ENCODE measurements at places on chromosomes 13 and 19.

DNA sequence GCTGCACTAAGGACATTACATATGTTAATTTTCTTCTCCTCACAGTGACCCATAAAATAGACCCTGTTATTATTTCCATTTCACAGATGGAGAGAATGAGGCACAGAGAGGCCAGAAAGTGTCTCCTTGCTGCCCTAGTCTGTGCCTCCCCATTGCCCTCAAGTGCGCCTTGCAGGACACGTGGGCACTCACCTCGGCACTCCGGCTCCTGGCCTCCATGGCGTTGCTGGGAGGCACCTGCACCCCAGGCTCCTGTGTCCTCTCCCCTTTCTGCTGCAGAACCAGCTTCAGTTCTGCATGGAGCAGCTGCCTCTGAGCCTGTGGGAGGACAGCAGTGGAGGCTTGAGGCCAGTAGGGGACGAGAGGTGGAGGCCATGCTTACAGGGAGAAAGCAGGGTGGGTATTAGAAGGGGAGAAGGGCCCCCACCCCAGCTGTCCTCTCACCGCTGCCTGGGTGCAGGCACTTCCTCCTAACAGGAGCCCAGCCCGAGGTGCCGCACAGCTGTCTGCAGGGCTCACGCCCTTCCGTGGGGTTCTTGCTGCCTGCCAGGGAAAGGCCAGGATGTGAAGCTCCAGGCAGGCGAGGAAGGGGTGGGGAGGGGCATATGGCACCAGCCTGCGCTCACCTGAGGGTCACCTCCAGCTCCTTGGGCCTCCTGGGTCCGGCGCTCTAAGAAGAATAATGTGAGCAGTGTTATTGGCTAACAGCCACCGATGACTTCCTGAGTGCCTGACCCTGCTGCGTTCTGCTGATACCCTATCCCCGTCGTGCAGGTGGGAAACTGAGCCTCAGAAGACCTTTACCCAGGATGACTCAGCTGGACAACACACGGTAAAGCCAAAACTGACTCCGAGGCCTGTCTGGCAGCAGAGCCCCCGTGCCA lies 5.2 kb downstream of the PRX start:
- DNase-seq, result no peak

DNA sequence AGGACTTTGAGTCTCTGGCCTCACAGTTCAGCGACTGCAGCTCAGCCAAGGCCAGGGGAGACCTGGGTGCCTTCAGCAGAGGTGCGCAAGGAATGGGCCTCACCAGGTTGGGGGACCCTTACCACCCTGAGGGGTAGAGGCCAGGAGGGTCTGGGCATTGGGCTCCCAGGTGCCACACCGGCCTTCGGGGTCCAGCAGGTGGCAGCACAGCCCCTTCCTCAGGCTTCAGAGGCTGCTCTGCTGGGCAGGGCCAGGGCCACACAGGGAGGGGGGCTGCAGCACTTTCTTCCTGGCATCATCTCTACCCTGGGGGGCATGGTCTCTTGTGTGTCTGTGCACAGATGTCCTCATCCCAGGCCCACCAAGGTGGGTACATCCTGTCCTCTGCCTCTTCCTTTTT lies 12.9 kb downstream of the PIN1 start:
- no peak for DNase-seq

GRCh38 chr19:48770266-48770665 lies 14.9 kb downstream of the FGF21 start:
- peak; percentile 26 for DNase-seq

- no peak for DNase-seq
Observed at GRCh38 chr19:18473003-18473705, 35.2 kb upstream of the ISYNA1 start.

DNA sequence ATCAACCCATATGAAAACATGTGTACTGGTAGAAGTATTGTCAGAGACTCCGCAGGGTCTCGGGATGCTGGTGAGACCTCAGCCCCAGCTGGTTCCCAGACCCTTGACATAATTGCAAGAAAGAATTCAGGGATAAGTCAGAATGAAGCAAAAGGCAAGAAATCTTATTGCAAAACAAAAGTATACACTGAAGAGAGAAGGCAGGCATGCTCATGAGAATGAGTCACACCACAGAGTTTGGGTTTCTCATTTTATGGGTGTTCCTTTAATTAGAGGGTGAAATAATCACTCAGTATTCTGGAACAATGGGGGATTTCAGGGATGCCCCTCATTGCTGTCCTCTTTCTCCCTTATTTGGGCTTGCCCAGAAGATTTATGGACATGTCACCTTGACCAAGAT lies 1423.8 kb upstream of the MIR17HG start:
- DNase-seq, result no peak

GRCh38 chr19:41958367-41959055 lies 610 bp downstream of the RABAC1 start:
- DNase-seq, result peak; percentile 13

DNA sequence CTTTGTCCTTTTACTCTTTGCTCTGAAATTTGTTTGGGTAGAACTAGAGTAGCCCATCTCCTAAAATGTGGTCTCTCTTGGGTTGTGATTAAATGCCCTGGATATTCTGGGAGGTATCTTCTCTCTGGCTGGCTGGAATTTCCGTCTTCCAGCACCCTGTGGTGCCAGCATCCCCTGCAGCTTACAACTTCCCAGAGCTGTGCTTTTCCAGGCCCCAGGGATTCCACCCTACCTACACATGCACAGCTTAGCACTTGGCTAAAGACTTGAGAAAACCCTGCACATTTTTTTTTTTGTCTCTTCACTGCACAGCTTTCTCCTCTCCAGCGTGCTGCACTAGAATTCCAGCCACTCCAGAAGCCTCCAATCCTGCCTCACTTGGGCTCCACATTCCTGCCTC lies 334.7 kb downstream of the IRS2 start:
- no peak for DNase-seq

All from astrocyte of the cerebellum (primary cell).